ENCODE measurements at places on chromosomes 1 and 21.

- no peak for DNase-seq
These were observed 41.0 kb upstream of the ID3 start for GRCh38 chr1:23600283-23600682.

- DNase-seq: no peak
These were observed 51.4 kb upstream of the GPR157 start for GRCh38 chr1:9180111-9180819.

DNA sequence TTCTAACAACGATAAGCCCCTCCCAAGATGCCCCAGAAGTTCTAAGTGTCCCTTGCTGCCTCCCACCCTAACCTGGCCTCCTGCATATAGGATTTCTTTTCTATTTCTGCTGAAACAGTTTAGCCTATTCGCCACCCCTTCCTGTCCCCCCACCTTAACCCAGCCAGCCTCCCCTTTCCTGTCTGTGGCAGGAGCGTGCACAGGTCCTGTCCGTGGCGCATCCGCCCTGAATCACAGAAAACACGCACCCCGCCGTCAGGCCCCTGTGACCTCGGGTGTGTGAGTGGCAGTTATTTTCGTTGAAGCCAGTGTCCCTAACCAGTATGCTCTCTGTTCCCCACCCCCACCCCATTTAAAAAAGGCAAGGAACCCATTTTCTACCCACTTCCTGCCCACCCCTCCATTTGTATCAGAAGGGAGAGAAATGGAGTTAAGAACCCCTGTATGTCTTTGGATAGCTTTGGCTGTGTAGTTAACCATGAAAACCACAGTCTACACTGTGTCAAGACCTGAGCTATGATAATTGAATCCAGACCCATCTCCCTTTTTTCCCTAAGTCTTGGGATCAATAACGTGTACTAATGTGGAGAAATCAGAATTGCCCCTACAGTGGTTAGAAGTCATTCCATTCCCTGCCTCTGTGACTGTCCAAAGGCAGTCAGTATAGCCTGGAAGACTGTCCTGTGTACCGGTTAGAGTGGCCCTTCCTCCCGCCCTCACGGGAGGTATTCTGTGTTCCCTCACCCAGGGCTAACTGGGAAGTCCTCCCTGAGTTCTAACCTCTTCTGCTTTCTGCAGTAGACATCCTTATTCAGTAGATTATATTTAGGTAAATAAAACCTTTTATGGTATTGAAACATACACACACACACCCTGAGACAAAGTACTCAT is 1.8 kb downstream of the PLEKHO1 start:
- no peak for DNase-seq

DNA sequence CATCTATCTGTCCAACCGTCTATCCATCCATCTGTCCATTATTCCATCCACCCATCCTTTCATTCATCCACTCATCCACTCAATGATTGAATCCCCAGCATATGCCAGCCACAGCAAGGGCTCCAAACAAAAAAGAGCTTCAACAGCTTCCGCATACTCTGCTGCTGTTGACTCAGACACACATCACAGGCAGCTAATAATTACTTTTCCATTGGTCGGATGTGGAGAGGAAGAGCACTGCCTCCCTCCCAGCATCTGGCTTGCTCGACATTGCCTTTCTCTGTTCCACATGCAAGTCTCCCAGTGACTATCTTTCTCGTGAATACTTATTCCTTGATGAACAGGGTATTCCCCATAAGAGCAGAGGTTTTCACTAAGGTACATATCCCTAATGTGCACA is 176.5 kb downstream of the HIVEP3 start:
- DNase-seq: peak; percentile 57

DNA sequence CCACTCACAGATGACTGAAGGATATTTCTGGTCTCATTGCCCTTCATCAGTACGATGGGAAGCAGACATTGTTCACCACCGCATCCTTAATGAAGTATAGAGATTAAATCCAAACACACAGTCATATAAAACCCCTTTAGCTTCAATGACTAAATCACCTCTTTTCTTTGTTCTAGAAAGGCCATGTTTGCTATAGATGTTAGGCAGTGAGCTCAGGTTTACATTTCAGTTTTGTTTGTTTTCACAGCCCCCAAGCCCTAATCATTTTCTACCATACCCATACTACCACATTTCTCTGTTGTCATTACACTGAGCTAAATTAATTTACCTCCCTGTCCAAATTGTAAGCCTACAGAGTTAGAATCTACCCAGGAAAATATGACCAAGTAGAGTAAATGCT is 385.1 kb downstream of the NTNG1 start:
- no peak for DNase-seq

Measured in SJSA1 (cell line).